Activated T-cell treated with anti-CD3 and anti-CD28 coated beads for 1 hour (primary cell): ENCODE measurements at places on chromosomes 1 and 21.

- DNase-seq: no peak
Measured at GRCh38 chr1:41795205-41795762, 123.4 kb downstream of the HIVEP3 start.

- DNase-seq: no peak
Measured at GRCh38 chr21:26743524-26743923, 101.7 kb downstream of the ADAMTS1 start.

GRCh38 chr1:53561503-53562105 lies 102.4 kb downstream of the DMRTB1 start:
- DNase-seq: no peak

DNA sequence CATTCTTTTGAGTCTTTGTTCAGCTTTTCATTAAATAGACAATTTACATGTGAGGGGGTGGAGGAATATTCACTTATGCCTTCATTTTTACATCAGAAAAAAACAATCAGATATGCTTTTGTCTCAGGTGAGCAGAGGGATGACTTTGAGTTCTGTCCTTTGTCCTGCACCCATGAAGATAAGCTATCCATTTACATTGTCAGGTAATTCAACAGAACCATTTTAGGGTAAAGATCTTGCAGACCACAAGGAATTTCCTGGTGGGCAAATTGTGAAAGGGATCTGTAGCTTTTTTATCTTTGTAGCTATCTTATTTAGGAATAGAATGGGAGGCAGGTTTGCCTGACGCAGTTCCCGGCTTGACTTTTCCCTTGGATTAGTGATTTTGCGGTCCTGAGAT lies 242.7 kb upstream of the IRF2BP2 start:
- no peak for DNase-seq

DNA sequence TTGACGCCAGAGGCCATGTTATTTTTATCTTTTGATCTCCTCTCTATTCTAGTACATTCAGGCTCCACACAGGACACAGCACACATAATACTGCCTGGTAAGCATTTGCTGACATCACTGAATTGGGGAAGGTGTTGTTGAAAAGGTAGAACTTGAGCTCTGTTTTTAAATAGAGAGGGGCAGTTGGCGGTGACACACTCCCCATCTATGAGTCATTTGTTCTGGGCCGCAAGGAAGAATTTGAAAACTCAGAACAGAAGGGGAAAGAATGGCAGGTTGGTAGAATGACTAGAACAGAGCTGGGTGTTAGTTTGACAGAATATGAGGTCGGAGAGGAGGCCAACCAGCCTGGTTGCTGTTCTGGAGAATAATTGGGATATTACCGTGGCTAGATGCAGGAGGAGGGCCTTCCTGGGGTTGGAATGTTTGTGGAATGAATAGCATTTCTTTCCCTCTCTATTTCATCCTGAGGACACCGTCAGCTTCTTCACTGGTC lies 52.1 kb upstream of the ERRFI1 start:
- DNase-seq: no peak

- no peak for DNase-seq
Measured at GRCh38 chr1:191174298-191174697, 696.6 kb upstream of the BRINP3 start.

- DNase-seq: no peak
Measured at GRCh38 chr1:36092798-36093185, 4.1 kb downstream of the ADPRS start.

- no peak for DNase-seq
Measured at GRCh38 chr1:93842750-93843500, 36.1 kb downstream of the DNTTIP2 start.

DNA sequence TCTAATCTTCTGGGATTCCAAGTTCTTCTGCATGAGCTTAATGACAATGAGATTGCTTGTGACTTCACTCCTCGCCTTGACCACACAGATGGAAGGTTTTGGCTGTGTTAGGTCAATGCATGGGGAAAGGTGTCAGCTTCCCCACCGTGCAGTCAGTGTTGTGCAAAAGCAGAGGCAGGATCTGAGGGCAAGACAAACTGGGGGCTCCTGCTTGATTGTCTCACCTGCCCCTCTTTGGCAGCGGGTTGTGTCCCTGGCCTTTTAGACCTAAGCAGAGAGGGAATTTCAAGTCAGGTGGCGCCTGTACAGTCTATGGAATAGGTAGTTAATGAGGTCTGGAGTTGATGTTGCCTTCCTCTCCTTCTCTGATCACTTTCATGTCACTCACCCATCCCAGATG lies 150.1 kb downstream of the CNIH3 start:
- DNase-seq: no peak

GRCh38 chr1:171809834-171810233 lies 28.4 kb downstream of the METTL13 start:
- no peak for DNase-seq

DNA sequence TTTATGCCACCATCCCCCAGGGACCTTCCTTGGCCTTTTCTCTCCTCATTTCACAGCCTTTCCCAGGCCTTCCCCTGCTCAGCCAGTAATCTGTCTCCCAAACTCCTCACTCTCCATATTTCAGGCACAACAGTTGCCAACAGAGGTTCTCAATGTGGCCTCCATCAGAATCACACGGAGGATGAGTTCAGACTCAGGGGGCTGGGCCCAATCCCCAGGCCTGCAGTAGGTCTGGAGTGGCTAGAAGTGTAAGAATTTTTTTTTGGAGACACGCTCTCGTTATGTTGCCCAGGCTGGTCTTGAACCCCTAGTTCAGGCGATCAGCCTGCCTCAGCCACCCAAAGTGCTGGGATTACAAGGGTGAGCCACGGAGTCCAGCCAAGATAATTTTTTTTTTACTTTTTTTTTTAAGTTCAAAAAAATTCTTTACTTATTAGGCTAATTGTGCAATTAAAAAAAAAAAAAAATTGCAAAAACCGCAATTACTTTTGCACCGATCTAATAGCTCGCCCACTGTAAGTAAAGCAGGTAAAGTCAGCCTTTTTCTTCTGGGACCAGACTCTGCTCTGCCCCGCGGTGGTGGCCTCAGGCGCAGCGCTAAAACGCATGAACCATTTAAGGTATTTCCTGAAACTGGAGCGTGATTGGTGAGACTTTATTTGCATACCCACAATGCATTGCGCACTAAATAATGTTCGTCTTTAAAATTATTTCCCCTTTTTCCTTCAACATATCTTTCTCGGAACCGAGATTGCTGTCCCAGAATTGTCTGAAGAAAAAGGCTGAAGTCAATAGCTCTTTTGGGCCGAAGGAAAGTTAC lies 18.7 kb downstream of the KIAA2013 start:
- peak; percentile 69 for DNase-seq

DNA sequence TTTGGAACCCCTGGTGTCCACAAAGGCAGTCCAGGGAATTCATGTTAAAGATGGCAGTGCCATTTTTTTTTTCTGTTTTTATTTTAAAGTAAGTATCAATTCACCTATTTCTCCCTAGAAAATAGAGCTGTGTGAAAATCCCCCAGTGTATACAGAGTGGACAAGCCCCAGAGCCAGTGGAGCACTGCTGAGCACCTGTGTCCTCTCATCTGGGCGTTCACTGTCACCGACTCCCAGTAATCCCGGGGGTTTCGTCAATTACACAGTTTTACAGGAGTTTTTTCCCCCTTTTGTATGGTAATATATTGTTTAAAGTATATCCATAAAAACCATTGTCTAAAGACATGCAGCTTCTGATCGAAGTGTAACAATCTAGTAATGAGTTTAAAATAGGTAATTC lies 175.8 kb downstream of the SDCCAG8 start:
- no peak for DNase-seq

DNA sequence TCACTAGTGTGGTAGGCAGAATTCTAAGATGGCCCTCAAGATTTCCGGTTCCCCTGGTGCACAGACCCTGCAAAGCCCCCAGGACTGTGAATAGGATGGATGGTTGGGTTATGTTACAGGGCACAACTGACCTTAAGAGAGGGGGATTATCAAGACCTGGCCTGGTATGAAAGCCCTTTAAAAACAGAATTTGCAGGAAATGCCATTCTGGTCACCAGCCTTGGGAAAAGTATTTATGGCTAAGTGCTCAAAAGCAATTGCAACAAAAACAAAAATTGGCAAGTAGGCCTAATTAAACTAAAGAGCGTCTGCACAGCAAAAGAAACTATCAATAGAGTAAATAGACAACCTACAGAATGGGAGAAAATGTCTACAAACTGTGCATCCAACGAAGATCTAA lies 144.7 kb upstream of the EDN2 start:
- DNase-seq: no peak

- DNase-seq: no peak
Measured at GRCh38 chr1:24157918-24158481, 15.1 kb upstream of the IL22RA1 start.

DNA sequence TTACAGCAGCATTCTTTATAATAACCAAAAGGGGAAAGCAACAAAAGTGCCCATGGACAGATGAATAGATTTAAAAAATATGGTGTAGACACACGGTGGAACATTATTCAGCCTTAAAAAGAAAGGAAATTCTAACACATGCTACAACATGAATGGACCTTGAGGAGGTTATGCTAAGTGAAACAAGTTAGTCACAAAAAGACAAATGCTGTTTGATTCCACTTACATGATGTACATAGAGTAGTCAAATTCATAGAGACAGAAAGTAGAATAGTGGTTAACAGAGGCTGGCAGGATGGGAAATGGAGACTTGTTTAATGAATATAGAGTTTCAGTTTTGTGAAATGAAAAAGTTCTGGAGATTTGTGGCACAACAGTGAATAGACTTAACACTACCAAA lies 151.4 kb downstream of the CYYR1 start:
- no peak for DNase-seq

DNA sequence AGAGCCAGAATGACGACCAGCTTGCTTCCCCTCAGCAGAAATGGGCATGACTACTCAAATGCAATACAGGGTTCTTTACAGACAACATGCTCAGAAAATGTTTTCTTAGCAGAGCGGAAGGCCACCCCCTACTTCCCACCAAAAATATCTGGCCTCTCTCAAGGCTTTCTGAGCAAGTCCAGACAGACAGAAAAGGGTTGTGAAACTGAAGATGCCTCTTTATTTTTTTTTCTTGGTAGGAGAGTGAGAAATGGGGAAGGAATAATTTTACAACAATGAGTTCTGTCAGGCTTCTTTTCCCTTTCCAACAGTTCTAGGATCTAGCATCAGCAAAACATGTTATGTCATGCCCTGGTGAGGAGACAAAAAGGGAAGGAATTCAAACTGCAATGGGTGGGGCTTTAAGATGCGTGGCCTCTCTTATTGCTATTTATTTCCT lies 172.0 kb upstream of the CAMK1G start:
- no peak for DNase-seq
